Hair follicle dermal papilla cell (primary cell): ENCODE measurements at places on chromosomes 7 and 10. TPM values are rescaled to one million over a fixed set of nuclear protein-coding genes. Genes with fewer than 3 reads are reported as not detected.

The PPP1R17 gene
- not detected in 2 replicates for total RNA-seq

The TWIST1 gene
- total RNA-seq: 302 and 322 TPM in 2 replicates

The RBP3 gene
- not detected in 2 replicates for total RNA-seq

The HSPB1 gene
- 85.5 and 118 TPM in 2 replicates for total RNA-seq

The ZNF117 gene
- total RNA-seq: 5.6 and 6.2 TPM in 2 replicates

The SNCG gene
- 1.5 and 3.2 TPM in 2 replicates for total RNA-seq

The MUC3A gene
- not detected in 2 replicates for total RNA-seq

The CDC14C gene
- total RNA-seq: 0.12 and 0.16 TPM in 2 replicates

The MYL10 gene
- total RNA-seq: not detected in 2 replicates

The PURB gene
- 19.9 and 23.7 TPM in 2 replicates for total RNA-seq

The LBX1 gene
- not detected in 2 replicates for total RNA-seq

The DNAJC12 gene
- total RNA-seq: 0.32 and 1.1 TPM in 2 replicates

The SFRP4 gene
- 0.16 and 0.36 TPM in 2 replicates for total RNA-seq

The RNF32 gene
- 1.8 and 1.9 TPM in 2 replicates for total RNA-seq

The DKK1 gene
- total RNA-seq: 5.5 and 11.9 TPM in 2 replicates

The ZWINT gene
- total RNA-seq: 3.6 and 4.4 TPM in 2 replicates
